ENCODE measurements at places on chromosomes 3 and 15. TPM values are rescaled to one million over a fixed set of nuclear protein-coding genes. Genes with fewer than 3 reads are reported as not detected.

The CPN2 gene
- 0.27 TPM for polyA plus RNA-seq

The SLC12A1 gene
- polyA plus RNA-seq, result not detected

The PRSS50 gene
- polyA plus RNA-seq, result 0.07 TPM

The LCTL gene
- polyA plus RNA-seq, result not detected

The TNNC1 gene
- 14.8 TPM for polyA plus RNA-seq

The AADACL2 gene
- polyA plus RNA-seq, result 1.1 TPM

The ACY1 gene
- 22.6 TPM for polyA plus RNA-seq

The ZCWPW2 gene
- 0.61 TPM for polyA plus RNA-seq

The TM4SF18 gene
- 4.2 TPM for polyA plus RNA-seq

The THAP10 gene
- 1.1 TPM for polyA plus RNA-seq
